Spinal cord (tissue), 10 donors: ENCODE measurements at places on chromosomes 3 and 15.

GRCh38 chr15:65970937-65971740 is 101.8 kb downstream of the RAB11A start:
- DNase-seq: no peak

DNA sequence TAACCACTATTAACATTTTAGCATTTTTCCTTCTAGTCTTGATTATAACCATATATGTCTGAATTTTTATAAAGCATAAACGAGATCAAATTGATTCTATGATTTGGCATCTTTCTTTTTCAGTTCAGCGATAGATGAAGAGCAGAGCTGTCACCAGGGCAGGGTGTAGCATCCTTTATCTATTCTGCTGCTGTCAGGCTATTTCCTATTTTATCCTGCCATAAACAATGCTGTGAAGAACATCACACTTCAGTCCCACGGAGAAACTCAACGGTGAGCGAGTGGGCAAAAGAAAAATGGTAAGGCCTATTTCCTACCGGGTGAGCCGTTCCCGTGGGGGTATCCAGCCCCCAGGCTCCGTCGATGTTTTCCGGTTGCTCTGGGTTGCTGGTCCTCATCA is 15.5 kb downstream of the TMEM40 start:
- DNase-seq: no peak

GRCh38 chr3:16050641-16051467 is 123.6 kb upstream of the GALNT15 start:
- no peak for DNase-seq

DNA sequence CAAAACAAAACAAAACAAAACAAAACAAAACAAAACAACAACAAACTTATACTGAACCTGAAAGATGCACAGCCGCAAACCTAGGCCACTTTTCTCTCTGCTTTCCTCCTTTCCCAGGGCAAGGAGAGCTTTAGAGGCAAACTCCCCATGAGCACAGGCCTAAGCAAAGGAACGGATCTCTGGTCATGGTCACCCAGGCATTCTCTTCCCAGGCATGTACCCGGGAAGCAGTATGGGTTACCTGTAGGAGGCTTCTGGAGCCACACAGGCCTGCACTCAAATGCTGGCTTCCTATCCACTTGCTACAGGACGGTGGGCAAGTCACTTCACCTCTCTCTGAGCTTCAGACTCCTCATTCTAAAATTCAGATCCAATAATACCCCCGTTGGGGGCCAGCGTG is 171.8 kb downstream of the SMAD6 start:
- no peak for DNase-seq

GRCh38 chr15:77564938-77565337 is 67.8 kb downstream of the LINGO1 start:
- DNase-seq: no peak

DNA sequence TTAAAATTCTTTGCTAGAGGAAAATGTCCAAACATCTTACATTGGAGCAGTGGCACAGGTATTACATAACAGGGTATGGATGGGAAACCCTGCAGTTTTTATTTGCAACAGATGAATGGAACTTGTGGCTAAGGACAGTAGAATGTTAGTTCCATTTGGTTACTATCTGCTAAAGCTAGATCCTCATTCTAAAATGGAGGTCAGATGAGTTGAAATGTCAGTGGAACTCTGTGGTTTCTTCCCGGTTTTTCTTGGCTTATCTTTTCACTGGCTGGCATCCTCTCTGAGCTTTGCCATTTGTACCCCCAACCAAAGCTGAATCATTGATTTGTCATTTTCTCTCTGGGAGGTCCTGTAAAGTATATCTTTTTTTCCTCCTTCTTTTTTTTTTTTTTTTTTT is 68.9 kb downstream of the ARMC8 start:
- DNase-seq: no peak

DNA sequence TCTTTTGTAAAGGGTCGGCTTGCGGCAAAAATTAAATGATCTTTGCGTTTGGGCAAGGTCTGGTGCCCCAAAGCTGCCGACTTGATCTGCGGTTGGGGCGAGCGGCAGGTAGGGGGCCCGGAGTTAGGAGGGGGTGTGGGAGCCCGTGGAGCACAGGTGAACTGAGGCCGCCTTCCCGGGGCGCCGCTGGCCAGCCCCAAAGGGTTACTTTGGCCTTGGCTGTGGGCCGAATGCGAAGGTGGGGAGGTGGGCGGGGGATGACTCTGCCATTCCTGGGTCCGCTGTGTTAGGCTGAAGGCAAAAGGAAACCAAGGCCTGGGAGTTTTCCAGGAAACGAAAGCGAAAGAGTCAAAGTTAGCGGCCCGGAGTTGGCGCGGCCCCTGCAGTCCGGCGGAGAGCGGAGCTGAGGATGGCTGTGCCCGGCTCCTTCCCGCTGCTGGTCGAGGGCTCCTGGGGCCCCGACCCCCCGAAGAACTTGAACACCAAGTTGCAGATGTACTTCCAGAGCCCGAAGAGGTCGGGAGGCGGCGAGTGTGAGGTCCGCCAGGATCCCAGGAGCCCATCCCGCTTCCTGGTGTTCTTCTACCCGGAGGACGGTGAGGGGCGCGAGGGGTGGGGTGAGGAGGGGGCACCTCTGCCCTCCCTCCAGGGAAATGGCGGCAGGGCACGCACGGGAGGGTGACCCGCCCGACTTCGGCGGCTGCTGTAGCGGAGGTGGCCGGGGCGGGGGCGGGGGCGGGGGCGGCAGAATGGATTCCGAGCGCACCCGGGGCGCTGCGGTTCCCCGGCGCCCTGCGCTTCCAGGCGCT is at the start of gene PARP14:
PARP14 (plus strand) TSS at position 365 of the 809 bp plus-strand sequence; CDS start at position 410, 45 bp downstream.
- DNase-seq: peak; percentile 46

GRCh38 chr3:68977486-68978167 is 35.9 kb downstream of the EOGT start:
- DNase-seq: no peak

DNA sequence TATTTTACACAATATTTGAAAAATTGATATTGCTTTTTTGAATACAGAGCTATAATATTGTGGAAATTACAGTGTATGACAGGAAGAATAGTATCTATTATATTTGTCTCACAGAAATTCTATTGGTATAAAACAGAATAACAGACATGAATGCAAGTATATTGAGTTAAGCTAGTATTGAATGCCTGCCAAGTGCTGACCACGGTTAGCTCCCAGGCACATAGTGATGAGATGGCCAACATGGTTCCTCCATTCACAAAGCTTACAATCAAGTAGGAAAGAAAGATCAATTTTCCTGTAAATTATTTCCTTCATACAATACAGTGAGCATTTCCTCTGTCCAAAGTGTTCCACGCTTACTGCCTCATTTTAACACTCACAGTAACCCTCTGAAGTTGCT is 67.6 kb downstream of the TP63 start:
- DNase-seq: no peak

DNA sequence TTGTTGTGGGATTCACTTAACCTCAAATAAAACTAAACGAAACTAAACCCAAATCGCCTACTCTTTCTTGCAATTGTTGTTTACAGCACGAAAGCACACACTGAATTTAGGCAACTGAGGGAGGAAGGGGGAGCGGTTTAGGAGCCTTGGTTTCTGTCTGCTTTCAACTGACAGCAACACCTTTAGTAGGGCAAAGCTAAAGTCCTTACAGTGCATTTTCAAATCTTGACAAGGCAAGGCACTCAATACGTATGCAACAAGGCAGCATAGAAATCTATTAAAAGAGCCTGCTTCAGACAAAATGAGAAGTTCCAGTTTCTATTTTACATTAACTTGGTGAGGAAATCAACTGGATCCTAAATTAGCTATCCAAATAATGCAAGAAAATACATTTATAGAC is 174.6 kb downstream of the CHST2 start:
- no peak for DNase-seq

DNA sequence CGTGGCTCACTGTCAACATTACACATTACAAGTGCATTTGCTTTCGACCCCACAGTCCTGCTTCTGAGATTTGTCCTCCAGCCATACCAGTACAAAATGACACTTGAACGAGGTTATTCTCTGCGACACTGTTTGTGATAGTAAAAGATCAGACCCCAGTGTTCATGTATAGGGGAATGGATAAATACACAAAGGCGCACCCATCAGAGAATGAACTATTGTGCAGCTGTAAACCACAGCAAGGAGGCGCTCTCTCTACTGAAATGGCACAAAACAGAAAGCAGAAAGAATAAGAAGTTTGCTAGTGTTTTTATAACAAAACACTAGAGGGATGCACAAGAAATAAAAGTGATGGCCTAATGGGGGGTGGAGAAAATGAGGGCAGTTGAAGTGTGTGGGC is 4.9 kb upstream of the CHSY1 start:
- no peak for DNase-seq

GRCh38 chr3:34634939-34635338 is 836.5 kb downstream of the PDCD6IP start:
- no peak for DNase-seq

DNA sequence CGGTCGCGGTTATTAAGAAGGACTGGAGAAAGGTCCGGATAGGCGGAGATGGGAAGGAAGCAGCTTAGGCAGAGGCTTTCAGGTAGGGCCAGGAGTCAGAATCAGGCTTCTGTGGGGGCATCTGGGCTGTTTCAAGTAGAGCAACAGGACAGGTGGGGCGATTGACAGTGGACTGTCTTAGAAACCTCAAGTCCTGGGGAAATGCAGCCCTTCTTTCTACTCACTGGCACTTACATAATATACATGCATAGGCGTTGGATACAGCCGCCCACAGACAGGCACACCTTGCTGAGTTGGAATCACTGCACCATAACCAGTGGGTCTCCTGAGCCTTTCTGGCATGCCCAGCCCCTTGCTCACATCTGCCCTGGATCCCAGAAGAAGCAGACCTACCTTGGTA is 730 bp downstream of the MYD88 start:
- no peak for DNase-seq

- DNase-seq: no peak
Observed at GRCh38 chr15:99454941-99455788, 110.6 kb upstream of the MEF2A start.

- DNase-seq: no peak
Observed at GRCh38 chr15:41544650-41545015, 576 bp upstream of the RPAP1 start.

DNA sequence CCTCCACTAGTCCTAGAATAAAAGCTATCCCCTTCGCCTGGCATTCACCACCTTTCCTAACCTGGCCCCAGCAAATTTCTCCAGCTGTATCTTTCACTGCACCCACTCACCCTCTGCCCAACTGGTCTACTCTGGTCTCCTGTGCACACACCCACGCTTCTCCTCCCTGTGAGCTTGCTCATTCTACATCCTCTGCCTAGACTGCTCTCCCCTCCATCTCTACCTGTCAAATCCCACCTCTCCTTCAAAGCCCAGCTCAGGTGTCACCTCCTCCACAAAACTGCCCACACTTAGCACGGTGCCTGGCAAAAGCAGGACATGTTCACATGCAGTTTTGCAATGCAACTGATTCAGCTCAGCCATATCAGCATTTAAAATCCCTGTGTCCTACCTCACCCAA is 45.8 kb upstream of the NTRK3 start:
- DNase-seq: no peak

DNA sequence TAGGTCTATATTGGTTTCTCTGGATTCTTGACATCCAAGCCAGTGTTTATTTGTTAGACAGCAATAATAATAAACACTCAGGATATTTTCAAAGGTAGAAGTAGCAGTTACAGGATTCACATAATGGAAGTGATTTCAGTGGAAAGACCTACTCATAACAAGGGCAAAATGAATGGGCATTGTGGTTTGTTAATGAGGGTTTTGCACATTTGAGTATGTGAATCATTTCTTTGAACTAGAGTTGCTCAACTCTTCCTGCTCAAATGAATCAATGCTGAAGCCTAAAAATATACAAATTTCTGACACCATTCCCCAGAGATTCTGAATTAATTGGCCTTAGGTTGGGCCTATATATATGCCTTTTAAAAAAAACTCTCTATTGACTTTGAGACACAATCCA is 4.1 kb upstream of the COL6A5 start:
- DNase-seq: no peak

GRCh38 chr3:127170814-127171213 is 22.1 kb upstream of the PRR23E start:
- DNase-seq: no peak

DNA sequence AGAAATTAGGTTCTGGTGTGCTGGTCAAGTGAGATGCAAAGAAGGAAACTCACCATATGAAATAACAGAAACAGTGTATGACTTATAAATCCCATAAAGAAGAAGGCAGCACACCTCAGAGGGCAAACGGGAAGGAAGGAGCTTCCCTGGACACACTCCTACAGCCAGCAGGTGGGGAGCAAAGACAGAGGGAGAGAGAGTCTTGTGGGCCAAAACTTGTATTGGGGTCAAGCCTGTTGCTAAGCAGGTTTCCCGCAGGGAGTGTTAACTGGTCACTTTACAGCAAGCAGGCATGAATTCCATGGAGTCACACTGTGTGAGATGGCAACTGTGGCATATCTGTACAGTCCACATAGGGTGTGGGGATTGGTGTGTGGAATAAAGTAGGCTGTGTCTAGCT is 222.9 kb upstream of the NDN start:
- DNase-seq: no peak

GRCh38 chr3:12758025-12758781 is 856 bp downstream of the TMEM40 start:
- DNase-seq: no peak

DNA sequence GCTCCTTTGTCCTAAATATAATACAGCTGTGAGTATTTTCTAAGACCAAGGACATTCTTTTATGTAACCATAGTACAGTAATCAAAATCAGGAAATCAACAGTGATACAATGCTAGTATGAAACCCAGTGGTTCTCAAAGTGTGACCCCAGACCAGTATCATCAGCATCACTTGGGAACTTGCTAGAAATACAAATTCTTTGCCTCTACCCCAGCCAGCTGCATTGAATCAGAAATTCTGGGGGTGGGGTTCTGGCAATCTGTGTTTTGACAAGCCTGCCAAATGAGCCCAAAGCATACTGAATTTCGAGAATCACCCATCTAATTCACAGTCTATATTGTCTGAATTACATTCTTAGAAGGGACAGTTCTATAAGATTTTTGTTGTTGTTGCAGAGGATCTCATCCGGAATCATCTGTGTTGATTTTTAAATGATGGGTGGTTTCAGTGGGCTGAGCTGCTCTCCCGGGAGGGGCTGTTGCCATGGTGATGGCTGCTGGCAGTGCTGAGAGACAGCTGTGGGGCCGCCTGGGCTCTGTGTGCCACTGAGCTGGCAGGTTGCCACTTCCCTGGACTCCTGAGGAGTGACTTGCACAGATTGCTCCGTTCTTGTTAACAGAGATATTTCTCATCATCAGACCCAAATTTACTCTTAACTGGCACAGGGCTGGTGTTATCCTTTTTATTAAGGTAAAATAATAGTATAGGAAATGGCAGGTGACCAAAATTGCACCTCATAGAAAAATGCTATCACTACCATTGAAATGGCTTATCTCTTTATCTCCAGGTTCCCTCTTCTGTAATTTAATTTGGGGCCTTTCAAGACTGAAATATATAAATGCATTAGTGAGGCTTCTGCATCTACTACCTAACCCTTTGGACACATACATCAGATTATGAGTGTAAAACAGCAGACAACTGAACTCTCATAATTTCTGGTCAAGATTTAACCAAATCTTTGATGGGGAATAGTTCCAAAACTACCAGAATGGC is 56.5 kb downstream of the NEK11 start:
- DNase-seq: peak; percentile 64
